HL-60 (cell line): ENCODE measurements at places on chromosomes 6 and 20.

DNA sequence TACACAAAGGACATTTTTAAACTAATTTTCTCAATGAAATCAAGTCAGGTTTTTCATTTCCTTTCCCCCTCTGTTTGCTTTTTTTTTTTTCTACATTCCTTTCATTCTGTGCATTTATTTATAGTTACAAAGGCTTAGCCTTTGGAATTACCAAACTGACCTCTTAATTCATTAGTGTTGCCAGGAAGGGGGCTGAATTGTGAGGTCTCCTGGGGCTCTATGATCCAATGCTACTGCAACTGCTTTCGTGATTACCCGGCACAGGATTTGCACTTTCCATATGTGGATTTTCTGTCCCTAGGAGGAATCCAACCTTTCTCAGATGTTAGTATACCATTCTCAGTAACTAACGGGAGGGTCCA is 35.3 kb downstream of the NEDD9 start:
- DNase-seq, result no peak

DNA sequence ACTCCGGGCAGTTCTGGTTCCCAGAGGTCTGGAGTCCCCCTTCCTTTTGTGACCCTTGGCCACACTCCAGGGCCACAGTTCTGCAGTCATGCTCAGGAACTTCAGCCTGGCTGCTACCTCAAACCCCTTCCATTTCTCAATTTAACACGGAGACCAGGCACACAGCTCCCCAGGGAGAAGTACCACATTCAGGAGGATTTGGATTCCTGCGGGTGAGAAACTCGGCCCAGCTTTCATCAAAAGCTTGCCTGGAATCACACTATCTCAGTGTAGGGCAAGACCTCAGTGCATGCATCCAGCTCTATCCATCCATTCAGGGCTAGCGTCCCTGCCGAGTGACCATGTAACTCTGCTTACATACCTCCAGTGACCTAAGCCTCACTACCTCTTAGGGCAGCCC is 16.8 kb upstream of the IP6K3 start:
- DNase-seq, result no peak

DNA sequence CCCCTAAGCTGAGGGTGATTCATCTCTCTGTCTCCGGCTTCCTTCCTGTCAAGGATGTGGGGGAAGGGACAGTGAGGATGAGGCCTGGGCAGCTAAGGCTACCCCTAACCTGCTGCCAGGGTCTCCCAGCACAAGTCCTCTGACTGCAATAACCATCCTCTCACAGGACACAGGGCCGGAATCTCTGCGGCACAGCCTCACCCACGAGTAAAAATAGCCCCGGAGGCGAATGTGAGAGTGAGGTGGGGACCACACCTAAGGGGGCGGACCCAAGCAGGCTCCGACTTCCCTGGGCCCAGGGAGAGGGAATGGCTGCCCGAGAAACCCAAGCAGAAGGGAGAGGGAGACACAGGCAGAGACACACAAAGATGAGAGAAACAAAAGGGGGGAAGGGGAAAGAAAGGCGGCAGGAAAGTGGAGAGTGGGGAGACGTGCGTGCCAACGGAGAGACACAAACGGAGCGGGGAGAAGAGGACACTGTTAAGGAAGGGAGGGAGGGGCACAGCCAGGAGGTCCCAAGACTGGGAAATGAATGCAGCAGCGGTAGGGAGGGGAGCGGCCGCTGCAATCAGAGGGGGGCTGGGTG is 1.4 kb downstream of the CLIC1 start:
- DNase-seq, result peak; percentile 73

GRCh38 chr6:143595251-143596036 is 82.3 kb upstream of the PHACTR2 start:
- DNase-seq, result no peak

DNA sequence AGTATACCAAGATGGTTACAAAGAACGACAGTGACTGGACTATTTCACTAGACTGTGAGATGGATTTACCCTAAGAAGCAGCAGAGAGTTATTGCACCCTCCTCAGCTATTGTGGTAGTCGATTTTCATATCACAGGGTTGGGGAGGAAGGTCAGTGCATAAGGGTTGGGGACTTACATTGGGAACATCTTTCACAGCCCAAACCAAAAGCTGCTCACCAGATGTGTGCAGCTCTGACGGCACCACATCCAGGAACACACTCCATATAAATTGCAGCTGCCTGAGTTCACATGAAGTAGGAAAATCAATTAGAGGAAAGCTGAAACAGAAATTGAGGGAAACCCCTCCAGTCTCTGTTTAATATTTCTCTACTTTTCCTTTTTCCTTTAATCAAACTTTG is 470.5 kb upstream of the NRSN1 start:
- DNase-seq, result no peak

GRCh38 chr6:107674995-107675738 is 148.9 kb downstream of the SCML4 start:
- DNase-seq, result peak; percentile 83

DNA sequence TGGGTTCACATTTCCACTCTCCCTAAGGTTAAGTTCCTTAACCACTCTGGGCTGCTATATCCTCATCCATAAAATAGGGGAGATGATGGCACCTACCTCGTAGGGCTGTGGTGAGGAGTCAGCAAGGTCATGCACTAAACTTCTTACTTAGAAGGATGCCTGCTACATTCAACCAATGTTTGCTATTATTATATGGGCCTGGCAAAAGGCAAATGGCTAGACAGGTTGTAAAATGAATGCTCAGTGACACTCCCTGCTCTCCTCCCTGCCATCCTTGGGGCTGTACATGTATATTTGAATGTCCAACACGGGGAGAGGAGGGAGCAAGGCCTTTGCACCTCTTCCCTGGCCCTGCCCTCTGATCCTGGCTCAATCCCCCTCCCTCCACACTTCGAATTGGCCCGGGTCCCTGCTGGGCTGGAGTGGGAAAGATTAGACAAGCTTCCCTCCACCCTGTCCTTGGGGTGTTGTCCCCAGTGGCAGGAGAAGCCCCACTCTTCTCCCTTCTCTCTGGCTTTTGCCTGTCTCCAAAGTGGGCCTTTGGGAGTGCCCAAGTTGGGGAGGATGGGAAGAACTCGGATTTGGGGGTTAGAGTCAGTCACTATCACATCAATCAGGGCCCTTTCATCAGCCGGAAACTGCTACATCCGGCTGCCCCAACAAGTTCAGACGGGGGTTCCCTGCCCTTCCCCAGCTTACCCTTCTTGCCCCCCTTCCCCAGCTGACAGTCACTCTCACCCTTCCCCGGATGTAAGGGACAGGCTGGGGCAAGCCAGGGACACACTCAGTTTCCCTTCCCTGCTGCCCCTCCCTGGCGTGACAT is 36.3 kb upstream of the VEGFA start:
- DNase-seq, result no peak

- no peak for DNase-seq
Observed at GRCh38 chr6:87341899-87342298, 2.7 kb upstream of the C6orf163 start.

- DNase-seq, result no peak
Observed at GRCh38 chr20:24144371-24144770, 155.8 kb upstream of the GGTLC1 start.
